CD4-positive, alpha-beta T cell treated with Interferon alpha-2 for 1 hour (primary cell): ENCODE measurements at places on chromosomes 12 and 14.
A peak's percentile ranks its signal among the peaks of the same experiment; 100 is the strongest.

DNA sequence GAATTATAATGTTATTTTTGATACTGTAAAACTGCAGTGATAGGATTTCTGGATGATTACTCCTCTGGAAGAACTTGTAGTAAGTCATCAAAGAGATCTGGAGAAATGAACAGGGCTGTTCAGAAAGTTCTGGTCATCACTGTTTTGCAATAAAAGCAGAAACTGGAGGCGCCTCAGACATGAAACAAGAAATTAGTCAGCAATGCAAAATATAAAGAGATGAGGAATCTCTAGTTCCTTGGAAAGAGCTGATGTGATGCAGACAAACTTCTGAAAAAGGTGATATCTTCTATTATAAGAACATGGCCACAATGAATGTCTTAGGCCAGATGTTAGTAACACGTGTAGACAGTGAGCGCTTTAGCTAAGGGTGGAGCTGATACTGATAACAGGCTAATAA, 9.5 kb downstream of the ACIN1 start:
- no peak for DNase-seq

- no peak for DNase-seq
These were observed 54.4 kb downstream of the ARL6IP4 start for GRCh38 chr12:123034865-123035264.

DNA sequence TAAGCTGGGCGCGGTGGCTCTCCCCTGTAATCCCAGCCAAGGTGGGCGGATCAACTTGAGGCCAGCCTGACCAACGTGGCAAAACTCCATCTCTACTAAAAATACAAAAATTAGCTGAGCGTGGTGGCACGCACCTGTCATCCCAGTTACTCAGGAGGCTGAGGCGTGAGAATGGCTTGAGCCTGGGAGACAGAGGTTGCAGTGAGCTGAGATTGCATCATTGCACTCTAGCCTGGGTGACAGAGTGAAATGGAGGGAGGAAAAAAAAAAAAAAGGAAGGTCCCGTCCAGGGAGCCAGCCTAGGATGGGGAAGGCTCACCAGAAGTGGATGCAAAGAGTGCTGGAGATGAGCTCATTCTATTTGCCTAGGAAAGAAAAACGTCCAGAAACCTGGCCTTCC, 1.9 kb upstream of the CD27 start:
- no peak for DNase-seq

- DNase-seq, result no peak
These were observed 457.8 kb upstream of the FBXO33 start for GRCh38 chr14:39890026-39890425.

DNA sequence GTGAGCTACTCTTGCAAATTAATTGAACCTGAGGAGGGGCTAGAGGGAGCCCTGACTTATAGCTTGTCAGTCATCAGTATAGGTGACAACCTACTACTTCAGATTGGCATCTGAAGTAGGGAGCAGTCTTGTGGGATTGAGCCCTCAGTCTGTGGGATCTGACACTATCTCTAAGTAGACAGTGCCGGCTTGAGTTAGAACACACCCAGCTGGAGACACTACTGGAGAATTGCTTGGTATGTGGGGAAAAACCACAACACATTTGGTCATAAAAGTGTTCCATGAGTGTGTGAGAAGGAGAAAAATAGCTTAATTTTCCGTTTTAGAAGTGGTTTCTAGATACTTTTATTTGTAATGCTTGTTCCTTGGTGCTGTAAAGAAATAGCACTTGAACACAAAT, 30.5 kb upstream of the DDHD1 start:
- DNase-seq, result no peak

DNA sequence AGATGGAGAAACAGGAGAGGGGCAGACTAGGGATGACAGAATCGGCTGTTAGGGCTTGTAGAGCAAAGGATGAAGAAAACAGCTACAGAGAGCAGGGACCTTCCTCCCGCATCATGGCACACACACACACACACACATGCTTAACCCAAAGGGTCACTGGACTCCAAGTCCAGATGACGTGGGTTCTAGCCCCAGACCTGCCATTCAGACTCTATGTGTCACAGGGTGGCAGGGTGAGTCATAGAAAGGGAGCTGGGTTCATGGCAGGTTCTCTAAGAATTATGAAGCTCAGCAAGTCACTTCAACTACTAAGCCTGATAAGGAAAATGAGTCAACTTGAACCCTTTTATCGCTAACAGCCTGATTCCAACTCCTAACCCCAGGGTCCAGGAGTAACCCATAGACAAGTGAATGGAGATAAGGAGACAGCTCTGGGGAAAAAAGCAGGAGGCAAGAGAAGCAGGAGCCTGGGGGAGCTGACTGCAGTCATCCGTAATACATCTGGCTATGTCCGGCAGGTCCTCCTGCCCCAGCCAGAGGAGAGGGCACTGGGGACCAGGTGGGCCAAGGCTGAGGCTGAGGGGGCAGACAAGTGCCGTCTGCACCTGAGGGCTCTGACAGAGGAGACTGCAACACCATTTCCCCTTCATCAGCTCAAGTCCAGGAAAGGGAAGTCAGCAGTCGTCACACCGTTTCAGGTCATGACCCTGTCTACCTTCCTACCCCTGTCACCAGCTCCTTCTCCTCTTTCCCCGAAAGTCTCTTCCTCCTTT, 3.6 kb upstream of the TNFRSF1A start:
- peak; percentile 53 for DNase-seq
